ENCODE measurements at places on chromosomes 2 and 18.

GRCh38 chr2:120251078-120251477, 1.6 kb upstream of the RALB start:
- DNase-seq, result no peak

DNA sequence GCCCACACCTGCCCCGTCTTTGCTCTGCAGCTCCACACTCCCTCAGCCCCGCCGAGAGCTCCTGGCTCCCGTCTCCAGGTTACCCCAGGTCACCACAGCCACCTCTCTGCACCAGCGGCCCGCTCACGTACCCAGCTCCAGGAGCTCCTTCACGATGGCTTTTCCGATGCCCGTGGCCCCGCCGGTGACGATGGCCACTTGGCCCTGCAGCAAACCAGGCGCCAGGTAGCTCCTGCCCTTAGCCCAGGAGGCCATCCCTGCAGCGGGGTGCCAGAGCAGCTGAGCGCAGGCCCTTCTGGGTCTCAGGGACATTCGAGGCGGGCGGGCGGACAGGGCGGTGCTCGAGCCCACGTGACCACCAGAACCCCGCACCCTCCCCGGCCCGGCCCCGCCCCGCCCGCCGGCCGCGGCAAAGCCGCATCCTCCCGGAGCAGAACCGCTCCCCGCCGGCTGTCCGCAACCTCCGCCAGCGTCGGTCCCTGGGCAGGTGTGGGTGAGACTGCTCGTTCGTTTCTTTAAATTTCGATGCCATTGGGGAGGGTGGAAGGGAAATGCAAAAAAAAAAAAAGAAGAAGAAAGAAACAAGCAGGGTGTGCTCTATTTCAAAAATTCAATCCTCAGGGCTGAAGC, at the start of the genes PECR and TMEM169:
PECR (minus strand) TSS at position 323 of the 630 bp plus-strand sequence; CDS start at position 255, 68 bp downstream.
TMEM169 (plus strand) TSS at position 433 of the 630 bp plus-strand sequence. CDS start 14,045 bp downstream, outside the sequence.
- DNase-seq, result peak; percentile 57

GRCh38 chr2:186484062-186484735, 1.9 kb upstream of the ZC3H15 start:
- no peak for DNase-seq

DNA sequence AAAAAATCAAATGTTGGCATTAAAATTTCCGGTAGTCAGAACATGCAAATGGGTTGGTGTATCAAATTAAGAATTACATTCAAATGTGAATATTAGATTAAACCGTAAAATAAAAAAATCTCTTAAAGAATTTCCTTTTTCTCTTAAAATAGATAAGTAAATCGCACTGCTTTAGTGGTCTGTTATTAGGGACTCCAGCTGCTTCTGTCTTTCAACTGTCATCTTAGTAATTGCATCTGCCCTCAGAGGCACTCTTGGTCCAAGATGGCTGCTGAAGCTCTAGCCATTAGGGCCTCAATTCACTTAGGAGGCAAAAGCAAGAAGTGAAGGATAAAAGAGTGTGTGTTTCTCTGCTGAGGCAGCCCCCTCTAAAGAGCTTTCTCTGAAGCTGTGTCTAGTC, 132.4 kb downstream of the MGAT5 start:
- no peak for DNase-seq

GRCh38 chr18:9334329-9334972, at the start of gene TWSG1:
TSS of gene TWSG1 (plus strand) at chr18:9334773. CDS start at chr18:9337230, 2,457 bp downstream.
- peak; percentile 85 for DNase-seq

- no peak for DNase-seq
Measured at GRCh38 chr2:98895221-98895620, 40.8 kb downstream of the CRACDL start.

GRCh38 chr18:61727241-61728193, 165.3 kb downstream of the RNF152 start:
- DNase-seq, result no peak

- DNase-seq, result no peak
Measured at GRCh38 chr18:54218299-54218698, 6.2 kb downstream of the MBD2 start.

DNA sequence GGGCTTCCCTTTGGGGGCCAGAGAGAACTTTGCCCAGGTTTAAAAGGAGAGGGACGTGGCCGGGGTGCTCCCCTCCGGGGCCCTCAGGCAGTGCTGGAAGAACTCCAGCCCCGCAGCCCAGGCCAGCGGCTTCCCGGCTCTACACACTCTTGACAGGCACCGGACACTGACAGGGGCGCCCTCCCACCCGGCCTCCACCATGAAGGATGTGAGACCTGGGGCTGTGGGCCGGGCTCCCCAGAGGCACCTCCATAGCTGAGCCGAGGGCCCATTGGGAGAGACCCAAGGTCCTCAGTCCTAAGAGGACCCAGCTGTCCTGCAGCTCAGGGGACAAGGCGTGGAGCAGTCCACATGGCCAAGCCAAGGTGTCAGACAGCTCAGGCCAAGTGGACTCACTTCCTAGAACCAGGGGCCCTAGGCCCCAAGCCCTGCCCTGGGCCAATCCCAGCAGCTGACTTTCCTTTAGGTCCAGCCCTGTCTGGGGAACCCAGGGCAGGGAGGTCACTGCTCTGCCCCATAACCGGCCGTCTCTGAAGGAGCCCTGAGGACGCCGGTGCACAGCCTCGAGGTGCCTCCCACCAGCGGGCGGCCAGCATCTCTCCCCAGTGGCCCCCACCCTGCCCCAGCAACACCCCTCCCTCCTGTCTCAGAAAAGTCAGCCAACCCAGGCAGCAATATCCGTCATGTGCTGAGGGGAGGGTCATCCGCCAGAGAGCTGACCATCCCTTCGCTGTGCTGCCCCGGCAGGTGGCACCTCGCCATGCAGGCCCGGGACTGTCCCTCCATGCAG, 51.8 kb downstream of the BIN1 start:
- no peak for DNase-seq

DNA sequence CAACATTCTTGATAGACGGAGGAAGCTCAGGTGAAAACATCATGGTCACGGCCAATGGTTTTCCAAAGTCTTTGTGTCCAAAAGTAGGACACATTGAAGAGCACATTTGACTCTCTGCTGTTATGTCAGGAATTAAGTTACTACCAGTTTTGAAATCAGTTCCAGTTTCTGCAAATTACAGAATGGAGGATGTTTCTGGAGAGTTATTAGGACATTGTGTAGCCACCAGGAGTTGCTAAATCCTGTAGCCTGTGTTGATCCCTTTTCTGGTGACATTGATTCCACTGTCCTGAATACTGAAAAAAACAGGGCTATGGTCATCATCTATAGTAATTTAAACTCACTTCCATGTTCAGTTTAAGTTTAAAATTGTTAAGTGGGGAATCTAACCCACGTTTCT, 15.3 kb downstream of the UPP2 start:
- no peak for DNase-seq

GRCh38 chr18:77444385-77444784, 194.7 kb downstream of the GALR1 start:
- DNase-seq, result no peak

DNA sequence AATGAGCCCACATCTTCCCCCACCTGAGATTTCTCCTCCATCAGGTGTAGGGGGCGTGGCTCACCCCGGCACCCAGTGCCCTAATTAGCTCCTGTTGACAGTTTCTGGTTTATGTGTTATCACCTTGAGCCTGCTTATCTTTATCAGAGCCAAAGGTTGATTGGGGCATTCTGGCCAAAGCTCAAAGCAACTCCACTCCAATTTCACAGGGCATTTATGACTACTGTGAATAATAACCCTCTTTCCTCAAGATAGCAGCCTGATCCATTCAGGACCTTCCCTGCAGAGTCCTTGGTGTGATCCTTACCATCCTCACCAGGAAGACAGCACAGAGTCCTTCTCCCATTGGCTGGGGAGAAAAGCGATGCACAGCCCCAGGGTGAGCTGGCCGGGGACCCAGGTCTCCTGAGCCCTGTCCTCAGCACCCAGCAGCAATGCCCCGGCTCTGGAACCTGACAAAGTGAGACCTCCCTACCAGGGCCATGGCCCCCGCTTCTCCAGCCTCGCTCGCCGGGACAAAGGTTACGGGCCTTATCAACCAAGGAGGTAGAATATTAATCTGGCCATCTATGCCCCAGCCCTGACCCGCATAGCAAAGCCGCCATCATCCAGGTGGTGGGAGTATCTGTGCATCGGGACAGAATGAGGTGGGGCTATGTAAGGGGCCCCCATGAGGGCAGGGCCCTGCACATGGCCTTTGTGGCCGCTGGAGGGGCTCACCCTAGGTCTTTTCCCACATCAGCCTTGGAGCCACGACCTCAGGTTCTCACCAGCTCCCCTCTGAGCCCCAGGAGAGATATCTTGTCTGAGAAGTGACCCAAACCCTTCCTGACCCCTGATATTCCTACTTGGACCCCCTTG, 64.5 kb downstream of the ZFP36L2 start:
- DNase-seq, result no peak

- DNase-seq, result no peak
Measured at GRCh38 chr2:215638687-215639086, 202.8 kb upstream of the FN1 start.

DNA sequence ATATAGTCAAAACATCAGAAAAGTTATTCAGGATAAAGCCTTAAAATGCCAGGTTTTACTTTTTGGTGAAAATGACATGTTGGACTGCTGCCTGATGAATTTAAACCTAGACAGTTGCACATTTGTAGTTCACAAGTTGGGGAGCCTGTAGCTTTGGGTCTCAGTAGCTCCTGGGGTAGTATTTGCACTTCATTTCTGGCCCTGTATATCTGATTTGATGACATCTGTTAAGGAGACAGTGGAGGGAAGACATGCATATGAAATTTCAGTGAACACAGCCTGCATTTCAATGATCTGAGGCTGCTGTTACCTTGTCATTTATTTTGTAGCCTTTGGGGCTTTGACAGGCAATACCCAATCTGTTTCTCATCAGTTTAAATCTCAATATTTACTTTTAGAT, 156.4 kb downstream of the DCC start:
- no peak for DNase-seq

DNA sequence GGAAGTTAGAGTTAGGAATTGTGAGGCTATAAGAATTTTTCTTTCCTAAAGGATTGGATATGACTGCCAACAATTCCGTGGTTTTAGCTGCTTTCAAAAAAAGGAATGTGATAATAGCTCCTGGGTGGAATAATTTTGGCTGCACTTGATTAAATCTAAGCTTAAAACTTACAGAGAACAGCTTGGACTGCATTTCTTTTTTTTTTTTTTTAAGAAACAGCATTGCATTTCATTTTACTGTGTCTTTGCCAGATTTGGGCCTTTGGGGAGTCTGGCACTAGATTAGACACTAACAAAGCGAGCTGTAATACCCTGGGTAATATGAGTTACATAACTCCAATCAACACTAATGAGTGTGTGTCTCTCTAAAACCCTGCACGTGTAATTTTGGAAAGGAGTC, 37.8 kb upstream of the ZNF397 start:
- no peak for DNase-seq

GRCh38 chr2:157470321-157470720, 26.4 kb upstream of the CYTIP start:
- no peak for DNase-seq

DNA sequence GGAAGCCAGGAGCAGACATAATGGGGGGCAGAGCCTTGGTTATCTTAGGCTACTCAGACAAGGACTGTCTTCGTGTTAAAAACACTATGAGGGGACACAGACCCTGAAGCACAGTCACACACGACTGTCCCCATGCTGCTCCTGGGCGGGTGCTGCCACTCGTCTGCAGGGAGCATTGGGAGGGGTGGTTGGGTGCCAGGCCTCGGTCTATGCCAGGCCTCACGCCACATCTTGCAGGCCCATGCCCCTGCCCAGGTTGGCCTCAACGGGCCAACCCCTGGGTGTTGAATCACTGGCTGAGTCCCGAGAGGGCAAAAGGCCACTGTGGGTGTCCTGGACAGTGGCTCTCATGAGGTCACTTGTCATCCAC, 97.9 kb downstream of the USP40 start:
- no peak for DNase-seq

GRCh38 chr2:180000434-180000833, 6.7 kb downstream of the CWC22 start:
- no peak for DNase-seq

DNA sequence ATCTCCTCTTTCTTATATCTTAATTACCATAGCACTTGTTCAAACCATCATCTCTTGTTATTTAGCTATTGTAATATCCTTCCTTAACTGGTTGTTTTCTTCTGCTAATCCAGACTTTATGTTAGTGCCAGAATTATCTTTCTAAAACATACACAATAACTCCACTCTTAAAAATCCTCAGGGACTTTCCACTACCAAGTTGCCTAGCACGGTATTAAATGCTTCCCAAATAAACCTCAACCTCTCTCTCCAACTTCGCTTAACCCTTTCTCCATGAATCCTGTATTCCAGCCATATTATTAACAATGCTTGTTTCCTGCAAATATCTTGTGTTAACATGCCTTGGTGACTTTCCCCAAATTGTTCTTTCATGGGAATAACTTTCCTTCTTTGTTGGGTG, 84.5 kb downstream of the FAM228A start:
- DNase-seq, result no peak

- DNase-seq, result no peak
Measured at GRCh38 chr2:227576110-227576509, 22.6 kb upstream of the SCYGR2 start.

GRCh38 chr2:201949181-201949926, 84.3 kb upstream of the FZD7 start:
- DNase-seq, result no peak

- DNase-seq, result no peak
Measured at GRCh38 chr18:260547-260946, 7.3 kb downstream of the THOC1 start.

- no peak for DNase-seq
Measured at GRCh38 chr2:110805894-110806452, 73.6 kb downstream of the ACOXL start.

DNA sequence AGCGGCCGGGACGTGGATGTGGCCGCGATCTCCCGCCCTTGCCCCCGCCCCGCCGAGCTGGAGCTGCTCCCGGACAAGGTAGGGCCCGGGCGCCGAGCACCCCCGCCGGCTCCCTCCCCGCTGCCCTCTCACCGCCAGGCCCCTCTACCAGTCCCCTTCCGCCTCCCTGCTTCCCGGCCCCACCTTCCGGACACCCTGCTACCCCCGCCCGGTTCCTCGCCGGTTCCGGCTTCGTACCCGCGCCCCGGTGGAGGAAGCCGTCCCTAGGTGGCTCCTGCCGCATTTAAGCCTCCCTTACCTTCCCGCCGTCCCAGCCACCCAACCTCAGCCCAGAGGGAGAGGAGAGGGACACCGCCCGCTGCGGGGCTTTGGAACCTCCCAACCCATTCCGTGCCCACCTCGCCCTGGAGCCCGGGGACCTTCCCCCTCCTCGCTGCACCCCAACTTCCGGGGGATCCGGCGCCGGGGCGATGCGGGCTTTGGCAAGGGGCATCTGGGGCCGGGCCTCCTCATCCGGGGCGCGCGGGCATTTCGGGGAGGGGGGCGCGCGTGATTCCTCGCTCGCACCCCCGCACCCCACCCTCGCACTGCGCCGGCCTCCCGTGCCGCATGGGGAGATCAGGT, 475 bp downstream of the B3GNT2 start:
- peak; percentile 31 for DNase-seq

DNA sequence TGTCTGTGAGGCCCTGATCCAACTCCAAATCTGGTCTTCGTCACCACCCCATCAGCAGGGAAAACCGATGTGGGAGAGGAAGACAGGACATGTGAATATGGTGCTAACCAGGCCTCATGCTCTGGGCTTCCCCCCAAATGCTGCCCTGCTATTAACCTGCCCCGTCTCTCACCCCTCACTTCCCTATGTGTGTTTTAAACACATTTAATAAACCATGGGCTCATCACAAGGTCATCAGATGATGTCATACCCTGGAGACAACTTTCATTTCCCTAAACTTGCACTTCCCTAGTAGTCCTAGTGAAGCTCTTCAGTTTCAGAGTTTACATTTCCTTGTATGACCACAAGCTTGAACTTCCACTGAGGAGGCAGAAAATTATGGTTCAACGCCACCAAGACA, 49.9 kb downstream of the CD8B2 start:
- DNase-seq, result no peak
